Activated CD8-positive, alpha-beta memory T cell treated with anti-CD3 and anti-CD28 coated beads for 48 hours (primary cell): ENCODE measurements at places on chromosomes 1 and 21.

GRCh38 chr1:93000751-93001175 lies 39.5 kb upstream of the DIPK1A start:
- no peak for DNase-seq

- no peak for DNase-seq
Observed at GRCh38 chr1:50416150-50416527, 7.1 kb downstream of the DMRTA2 start.

- peak; percentile 41 for DNase-seq
Observed at GRCh38 chr1:224623743-224624333, 7.7 kb downstream of the CNIH3 start.

GRCh38 chr1:228161362-228161761 lies 4.2 kb upstream of the IBA57 start:
- DNase-seq, result no peak

DNA sequence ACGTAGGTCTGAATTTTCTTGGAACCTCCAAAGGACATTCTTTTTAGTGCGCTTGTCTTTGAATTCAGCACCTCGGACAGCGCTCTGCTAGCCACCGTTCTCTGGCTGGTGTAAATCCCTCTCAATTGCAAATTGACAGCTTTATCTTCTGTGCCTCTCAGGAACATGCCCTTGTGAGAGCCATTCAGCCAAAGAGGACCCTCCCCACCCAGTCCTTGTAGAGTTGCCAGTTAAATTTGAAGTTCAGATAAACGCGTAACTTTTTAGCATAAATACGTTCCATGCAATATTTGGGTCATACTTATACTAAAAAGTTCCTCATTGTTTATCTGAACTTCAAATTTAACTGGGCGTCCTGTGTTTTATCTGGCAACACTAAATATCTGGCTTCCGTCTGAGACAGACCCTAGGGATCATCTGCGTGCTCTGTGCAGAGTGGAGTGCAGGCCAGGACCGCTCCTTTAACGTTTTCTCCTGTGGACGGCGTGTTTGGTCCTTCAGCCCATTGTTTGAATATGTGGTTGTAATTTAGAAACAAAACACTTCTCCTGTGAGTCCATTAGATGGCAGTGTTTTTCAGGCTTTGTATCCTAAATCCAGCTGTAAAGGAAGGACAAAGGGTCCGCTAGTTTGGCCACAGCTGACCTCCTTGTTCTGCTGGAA lies 7.0 kb downstream of the KCNAB2 start:
- no peak for DNase-seq

DNA sequence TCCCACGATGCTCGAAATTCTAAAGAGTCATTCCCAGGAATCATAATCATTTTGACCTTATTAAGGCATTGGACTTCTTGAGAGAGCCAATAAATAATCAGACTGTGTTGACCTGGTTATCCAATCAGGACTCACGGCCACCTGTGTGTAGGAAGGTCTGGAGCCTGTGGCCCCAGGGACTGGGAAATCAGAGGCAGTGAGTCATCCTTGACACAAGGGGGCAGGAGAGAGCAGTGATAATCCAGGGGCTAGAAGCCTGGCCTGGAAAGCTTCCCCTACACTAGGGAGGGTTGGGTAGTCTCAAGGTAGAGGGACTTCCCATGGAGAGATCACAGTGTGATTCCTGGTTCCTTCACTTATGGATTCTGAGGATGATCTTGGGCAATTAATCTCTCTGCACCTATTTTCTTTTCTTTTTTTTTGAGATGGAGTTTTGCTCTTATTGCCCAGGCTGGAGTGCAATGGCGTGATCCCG lies 4.7 kb downstream of the MR1 start:
- DNase-seq, result no peak

GRCh38 chr1:68043443-68044090 lies 6.9 kb downstream of the DIRAS3 start:
- no peak for DNase-seq

DNA sequence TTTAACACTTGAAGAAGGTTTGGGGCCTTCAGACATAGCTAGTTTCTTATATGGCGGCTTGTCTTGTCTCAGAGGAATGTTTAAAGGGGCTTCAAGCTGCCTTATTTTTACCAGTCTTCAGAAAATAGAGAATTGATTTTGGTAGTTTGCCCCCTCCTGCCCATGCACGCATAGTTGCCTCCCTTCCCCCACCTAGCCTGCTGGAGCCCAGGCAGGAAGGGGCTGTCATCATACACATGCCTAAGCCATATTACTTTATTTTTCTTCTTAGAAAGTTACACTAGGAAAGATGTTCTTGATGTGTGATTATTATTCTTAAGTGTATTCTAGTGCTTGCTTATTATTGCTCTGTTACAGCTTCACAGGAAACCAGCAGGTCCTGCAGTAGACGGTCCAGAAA lies 18.3 kb downstream of the PBX1 start:
- no peak for DNase-seq

DNA sequence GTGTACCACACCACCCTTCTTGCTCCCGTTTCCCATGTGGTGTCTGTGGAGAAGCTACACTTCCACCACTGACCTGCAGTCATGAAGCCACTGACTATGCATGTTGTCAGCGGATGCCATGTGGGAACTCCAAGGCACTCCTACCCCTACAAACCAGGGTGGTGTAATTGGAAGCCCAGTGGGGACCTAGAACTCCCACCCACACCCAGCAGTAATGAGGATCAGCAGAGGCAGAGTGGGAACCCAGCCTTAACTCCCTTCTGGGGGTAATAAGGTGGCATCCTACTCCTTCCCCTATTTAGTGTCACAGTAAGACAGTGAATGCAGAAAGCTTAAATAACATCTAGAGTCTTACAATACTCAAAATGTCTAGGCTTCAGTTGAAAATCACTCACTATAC lies 78.4 kb downstream of the SPATA46 start:
- no peak for DNase-seq

DNA sequence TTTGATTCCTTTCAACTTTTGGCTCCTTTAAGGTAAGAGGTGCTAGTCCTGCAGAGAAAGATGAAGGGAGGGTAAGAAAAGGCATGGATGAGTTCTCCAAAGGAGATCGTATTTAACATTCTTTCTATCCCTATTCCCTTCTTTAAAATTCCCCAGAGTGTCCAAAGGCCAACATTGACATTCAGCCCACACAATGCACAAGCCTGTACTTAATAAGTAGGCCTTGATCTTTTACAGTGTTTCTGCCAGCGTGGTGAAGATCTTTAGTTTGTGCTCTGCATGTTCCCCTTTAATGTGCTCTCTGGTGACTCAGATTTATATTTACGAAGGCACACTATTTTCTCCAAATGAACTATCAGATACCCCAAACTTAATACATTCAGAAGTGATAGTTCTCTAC lies 582.5 kb upstream of the RGS18 start:
- DNase-seq, result no peak

DNA sequence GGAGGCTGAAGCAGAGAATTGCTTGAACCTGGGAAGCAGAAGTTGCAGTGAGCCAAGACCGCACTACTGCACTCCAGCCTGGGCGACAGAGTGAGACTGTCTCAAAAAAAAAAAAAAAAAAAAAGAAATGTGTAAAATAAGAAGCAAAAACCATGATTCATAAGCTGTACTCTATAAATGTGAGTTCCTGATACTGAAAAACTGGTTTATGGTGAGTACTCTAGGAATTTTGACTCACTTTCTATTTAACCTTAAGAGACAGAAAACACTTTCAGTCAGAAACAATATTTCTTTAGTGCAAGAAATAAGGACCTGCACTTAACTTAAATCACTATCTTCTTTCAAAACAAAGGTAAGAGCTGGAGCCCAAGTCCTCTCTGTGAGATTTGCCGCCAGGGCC lies 19.9 kb upstream of the POU2F1 start:
- no peak for DNase-seq

GRCh38 chr1:58784758-58785441 lies 1.1 kb upstream of the JUN start:
- DNase-seq, result peak; percentile 40

- no peak for DNase-seq
Observed at GRCh38 chr1:155051777-155052398, 772 bp downstream of the ADAM15 start.

DNA sequence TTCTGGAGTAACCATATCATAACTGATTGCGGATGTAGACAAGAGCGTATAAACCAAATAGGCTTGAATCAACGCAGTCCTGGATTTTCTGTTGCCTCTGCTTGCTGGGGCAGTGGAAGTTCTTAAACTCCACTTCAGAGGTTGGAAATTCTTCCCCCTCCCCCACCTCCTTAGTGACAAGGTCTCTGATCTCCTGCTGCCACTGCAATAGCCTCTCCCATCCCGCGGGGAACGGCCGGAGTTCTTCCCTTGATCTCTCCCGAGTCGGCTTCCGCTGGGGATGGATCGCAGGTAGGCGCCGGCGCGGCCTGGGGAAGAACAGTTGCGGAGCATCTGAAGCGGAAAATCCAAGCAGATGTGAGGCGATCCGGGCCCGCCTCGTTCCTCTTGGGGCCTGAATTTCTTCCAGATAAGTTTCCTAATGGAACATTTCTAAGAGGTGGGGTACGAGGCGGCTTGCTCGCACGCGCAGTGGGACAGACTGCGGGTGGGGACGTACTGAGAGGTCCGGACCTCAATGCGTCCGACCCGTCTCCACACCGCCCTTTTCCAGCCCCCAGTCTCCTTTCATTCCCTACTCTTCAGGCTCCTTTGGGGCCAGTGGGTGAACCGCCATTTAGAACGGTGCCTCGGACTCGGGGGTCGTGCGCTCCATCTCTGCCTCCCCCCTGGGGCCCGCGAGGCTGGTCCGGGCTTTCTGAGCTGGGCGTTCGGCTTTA lies 3.1 kb upstream of the SIM2 start:
- no peak for DNase-seq

DNA sequence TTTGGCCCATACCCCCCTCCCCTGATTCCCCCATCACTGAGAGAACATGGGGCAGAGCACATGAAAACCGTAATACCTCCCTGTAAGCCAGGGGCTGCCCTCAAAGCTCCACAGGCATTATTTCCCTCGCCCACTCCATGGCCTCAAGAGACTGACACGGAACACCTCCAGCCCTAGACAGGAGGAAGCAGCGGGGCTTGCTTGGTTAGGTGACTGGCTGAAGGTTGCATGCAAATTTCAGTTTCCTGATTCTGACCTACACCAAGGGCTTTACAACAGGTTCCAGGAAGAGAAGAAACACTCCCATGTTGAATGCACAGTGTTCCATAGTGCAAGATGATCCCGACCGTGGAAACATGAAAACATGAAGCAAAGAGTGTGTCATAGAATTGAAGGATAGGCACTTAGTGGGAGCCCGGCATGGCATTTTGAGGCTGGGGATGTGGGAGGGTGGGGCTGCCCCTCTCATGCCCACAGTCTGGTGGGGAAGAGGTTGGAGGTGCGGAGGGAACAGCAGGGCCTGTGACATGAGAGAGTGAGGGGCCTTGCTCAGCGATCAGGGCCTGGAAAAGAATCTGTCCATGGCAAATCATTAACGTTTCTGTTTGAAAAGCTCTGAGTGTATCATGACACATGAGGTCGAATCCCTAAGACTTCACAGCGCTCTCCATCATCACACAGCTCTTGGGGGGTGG lies 33.5 kb downstream of the GPR137B start:
- no peak for DNase-seq

GRCh38 chr1:174812656-174813055 lies 187.1 kb upstream of the CACYBP start:
- no peak for DNase-seq

DNA sequence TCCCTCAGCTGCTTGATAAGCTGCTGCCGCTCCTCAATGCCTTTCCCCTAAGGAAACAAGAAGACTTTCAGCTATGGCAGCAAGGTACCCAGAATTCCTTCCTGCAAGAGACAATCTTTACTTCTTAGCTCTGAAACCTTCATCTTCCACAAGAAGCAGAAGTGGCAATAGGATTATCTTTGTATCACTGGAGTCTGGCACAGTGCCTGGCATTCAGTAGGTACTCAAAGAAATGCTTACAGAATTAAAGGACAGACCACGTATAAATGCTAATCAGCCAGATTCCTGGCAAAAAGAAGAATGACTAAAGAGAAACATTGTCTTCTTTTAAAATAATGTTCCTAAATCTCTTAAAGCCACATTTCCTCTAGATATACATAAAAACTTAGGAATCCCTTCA lies 43.7 kb downstream of the SLC27A3 start:
- no peak for DNase-seq

DNA sequence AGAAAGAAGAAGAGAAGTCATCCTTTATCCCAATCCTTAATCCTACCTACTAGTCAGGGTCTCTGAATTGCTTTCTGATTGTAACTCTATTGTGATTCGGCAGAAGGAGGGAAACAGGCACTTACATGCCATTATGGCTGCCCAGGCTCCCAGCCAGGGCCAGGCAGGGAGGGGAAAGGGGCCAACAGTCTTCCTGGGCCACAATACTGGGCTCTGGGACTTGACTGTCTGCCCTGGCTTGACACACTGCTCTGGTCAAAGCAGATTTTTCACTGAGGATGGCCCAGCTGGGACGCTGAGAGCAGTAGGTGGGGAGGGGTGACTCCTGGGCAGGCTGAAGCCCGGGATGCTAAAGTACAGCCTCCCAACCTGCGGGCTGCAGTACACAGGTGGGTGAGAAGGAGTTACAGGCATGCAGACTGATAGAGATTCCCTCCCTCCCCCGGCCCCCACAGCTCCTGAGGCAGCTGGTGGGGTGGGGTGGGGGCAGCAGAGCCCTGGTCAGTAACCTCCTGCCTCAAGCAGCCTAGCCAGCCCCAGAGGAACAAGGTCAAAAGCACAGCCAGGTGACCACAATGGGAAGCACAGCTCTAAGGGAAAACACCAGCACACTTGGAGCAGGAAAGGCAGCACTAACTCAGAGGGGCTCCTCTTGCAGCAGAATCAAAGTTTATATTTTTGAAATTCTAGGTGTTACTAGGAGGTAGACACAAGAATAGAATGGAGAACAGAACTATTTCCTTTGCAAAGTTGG lies 25.3 kb downstream of the KCND3 start:
- DNase-seq, result no peak

DNA sequence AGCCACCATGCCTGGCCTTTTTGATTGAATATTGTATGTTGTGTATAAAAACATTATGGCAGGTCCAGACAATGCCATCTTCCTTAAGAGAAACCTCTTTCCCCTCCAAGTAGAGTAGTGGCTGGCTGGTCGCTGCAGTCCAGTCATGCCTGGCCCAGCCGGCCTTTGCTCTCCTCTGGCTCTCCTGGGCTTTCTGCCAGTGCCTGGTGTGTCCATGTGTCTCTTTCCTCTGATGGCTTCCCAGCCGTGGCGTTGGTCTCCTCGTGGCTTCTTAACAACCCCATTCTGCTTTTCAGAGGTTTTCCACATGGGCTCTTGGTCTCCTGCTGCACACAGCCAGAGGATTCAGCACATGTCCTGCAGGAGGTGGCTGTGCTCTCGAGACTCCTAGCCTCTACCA lies 58.7 kb downstream of the DIP2A start:
- no peak for DNase-seq

GRCh38 chr21:32414579-32415358 lies 2.3 kb downstream of the EVA1C start:
- no peak for DNase-seq

DNA sequence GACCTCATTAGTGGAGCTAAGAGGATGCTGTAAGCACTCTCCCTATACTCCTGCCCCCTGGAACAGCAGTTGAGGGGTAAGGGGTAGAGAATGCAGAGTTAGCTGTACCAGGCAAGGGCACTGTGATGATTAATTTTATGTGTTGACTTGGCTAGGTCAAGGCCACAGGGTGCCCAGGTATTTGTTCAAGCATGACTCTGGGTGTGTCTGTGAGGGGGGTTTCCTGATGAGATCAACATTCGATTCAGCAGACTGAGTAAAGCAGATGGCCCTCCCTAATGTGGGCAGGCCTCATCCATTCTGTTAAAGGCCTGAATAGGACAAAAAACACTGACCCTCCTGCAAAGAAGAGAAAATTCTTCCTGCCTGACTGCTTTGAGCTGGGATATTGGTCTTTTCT lies 110.8 kb downstream of the KCND3 start:
- no peak for DNase-seq

- no peak for DNase-seq
Observed at GRCh38 chr1:217712925-217713597, 81.9 kb downstream of the SPATA17 start.
